ENCODE measurements at places on chromosomes 7 and 10.

DNA sequence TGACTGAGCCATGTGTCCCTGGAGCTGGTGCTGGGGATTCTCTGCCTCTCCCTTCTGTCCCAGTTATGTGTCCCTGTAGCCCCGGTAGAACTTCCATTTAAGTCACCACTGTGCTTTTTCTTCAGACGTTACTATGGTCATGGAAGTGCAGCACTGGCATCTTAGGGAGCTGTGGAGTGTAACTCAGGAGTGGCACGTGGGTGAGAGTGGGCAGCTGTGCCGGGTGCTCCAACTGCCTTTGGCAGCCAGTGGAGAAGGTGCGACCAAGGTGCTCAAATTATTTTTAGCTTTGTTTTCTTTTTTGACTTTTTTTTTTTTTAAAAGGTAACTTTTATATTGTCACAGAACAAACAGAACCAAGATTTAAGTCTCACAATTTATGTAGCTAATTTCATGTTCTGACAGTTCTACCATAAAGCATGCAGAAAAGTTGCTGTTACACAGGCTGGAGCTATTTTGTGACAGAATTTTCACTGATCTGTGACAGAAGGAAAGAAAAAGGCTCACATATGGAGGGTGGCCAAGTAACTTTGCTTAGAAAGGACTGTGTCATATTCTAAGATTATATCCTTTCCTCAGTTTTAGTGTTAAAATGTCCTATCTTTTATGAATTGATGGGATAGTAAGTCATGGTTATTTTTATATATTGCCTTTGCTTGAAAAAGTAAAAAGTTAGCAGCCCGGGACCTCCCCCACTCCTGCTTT is 73.9 kb downstream of the SH2D4B start:
- DNase-seq, result no peak

DNA sequence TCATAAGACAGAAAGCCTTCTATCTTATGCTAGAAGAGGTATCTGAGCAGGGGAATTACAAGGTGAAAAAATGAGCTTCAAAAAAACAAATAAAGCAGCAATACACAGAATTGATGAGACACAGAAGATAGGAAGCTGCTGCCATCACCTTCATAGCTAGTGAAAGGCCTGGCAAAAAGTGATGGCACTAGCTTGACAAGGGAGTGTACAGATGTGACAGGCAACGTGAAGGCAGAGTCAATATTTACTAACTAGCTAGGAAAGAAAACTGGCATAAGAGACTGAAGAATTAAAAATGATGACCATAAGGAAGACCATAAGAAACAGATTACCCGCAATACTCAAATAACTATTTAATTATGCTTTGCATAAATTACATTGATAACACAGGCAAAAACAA is 9.4 kb downstream of the GPR22 start:
- no peak for DNase-seq

DNA sequence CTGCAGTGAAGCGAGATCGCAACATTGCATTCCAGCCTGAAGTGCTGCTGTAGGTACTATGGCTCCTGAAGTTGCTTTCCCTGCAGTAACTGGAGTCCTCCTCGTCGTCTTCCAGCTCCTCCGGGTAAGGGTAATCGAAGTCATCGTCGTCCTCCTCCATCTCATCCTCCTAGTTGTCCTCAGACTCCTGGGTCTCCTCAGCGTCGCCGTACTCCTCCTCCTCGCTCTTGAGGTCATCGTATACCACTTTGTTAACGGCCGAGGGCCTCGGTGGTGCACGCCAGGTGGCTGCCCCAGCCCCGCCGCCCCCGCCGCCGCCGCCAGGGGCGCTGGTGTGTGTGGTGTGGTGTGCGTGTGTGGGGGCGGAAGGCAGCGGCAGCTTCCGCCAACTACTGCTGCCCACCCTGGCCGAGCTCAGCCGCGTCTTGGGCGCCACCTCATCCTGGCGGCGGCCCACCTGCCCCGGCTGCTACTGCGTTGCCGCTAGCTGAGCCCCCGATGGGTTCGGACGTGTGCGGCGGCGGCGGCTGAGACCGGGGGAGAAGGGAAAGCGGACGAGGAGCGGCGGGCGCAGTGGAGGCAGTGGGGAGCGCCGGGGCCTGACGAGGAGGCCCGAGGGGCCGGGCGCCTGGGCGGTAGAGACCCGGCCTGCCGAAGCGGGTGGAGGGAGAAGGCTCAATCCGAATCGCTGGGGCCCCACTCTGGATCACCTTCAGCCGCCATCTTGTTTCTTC is 11.8 kb upstream of the ACBD5 start:
- DNase-seq, result peak; percentile 78

- peak; percentile 31 for DNase-seq
These were observed 6.1 kb upstream of the SLC25A13 start for GRCh38 chr7:96328016-96328415.

DNA sequence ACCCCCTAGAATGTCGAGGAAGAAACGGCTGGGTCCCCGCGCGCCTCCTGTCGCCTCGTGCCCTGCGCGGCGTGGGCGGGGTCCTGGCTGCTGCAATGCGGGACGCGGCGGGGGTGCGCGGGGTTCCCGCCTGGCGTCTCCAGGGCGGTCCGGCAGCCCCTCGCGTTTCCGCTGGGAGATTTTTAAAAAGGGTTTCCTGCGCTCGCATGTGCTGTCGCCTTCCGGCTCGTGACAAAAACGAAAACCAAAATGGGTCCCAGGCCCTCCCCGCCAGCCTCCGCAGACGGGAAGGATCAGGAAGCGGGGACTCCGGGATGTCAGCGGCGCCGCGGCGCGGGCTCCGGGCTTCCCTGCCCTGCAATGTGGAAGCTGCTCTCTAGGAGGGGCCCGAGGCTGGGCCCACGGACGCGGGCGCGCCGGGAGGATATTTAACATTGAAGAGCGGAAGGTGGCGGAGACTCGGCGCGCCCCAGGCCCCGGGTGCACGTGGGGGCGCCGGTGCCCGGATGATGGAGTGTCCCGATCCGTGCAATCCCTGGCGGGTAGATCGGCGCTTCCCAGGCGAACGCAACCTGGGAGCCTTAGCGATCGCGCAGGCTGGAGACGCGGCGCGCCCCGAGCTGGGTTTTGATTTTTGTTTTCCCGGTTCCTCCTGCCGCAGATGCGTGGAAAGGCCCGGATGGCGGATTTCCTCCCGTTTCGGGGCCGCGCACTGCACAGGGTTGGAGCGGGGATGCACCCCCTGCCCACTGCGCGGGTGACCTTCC is 1.0 kb downstream of the PFKP start:
- peak; percentile 78 for DNase-seq

GRCh38 chr7:5638994-5639393 is 142.5 kb downstream of the RNF216 start:
- peak; percentile 42 for DNase-seq

DNA sequence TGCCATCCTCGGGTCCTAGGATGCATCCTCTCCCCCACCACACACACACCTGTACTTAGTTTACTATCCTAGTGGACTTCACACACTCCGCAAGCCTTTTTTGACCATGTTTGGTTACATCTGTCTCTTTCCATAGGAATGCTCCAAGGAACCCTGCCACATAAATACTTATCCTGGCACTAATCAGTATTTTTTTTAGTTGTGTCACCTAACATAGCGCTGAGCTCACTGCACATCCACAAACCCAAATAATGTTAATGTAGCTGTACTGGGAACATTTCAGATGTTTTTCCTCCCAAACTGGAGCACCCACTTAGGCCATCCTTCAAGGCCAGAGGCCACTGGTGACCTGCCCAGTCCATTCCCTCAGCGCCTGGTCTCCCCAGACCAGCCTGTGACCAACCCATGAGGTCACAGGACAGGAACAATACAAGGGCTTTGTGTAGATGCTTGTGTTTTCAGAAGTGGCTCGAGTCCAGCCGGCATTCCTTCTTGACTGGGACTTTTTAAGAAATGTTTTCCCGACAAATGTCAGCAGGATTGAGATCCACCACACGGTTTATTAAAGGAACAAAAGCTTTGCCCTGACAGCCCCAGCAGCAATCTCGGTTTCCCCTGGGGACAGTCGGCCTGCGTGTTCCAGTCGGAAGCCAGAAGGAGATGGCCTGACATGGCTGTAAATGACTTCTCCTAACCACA is 181.4 kb downstream of the JCAD start:
- peak; percentile 52 for DNase-seq

DNA sequence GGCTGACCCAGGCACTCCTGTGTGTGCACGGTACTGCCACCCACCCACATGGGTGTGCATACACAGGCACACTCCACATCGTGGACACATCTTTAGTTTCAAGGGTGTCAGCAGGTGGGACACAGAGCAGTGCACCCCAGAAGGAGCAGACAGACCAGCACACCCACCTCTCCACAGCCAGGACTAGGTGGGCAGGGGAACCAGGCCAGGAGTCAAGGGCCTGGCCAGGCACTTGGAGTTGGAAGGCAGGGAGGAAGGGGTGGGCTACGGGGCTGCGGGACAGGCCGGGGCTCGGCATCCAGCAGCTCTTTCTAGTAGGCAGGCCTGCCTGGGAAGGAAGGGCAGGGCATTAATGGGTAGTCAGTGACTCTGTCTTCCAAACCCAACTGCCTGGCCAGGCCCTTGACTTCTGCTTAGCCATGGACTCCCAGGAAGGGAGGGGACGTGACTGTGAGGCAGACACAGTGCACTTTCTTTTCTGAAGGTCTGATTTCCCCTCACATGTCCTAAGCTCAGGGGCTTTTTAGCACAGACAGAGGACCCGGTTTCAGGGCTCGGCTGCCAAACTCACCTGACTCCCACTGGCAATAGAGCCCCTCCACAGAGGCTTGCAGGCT is 14.6 kb downstream of the RASGEF1A start:
- no peak for DNase-seq

Measured in lung microvascular endothelial cell (primary cell).